ENCODE measurements at places on chromosomes 2 and 18. TPM values are rescaled to one million over a fixed set of nuclear protein-coding genes. Genes with fewer than 3 reads are reported as not detected.

MYL12A gene
- total RNA-seq: 692 TPM

SERPINB4 gene
- not detected for total RNA-seq

B4GALT6 gene
- 2.0 TPM for total RNA-seq

IL18RAP gene
- 43.4 TPM for total RNA-seq

PRR30 gene
- not detected for total RNA-seq

All from T-helper 1 cell treated with Interleukin-12 subunit alpha and Interleukin-12 subunit beta and Interleukin-4 antibody, amounts not matched to agents 30 ng/mL and 1 ng/mL, for 36 hours (primary cell).